Activated naive CD4-positive, alpha-beta T cell (primary cell): ENCODE measurements at places on chromosomes 7 and 10.

GRCh38 chr7:101859411-101860106, 42.1 kb downstream of the CUX1 start:
- no peak for DNase-seq

DNA sequence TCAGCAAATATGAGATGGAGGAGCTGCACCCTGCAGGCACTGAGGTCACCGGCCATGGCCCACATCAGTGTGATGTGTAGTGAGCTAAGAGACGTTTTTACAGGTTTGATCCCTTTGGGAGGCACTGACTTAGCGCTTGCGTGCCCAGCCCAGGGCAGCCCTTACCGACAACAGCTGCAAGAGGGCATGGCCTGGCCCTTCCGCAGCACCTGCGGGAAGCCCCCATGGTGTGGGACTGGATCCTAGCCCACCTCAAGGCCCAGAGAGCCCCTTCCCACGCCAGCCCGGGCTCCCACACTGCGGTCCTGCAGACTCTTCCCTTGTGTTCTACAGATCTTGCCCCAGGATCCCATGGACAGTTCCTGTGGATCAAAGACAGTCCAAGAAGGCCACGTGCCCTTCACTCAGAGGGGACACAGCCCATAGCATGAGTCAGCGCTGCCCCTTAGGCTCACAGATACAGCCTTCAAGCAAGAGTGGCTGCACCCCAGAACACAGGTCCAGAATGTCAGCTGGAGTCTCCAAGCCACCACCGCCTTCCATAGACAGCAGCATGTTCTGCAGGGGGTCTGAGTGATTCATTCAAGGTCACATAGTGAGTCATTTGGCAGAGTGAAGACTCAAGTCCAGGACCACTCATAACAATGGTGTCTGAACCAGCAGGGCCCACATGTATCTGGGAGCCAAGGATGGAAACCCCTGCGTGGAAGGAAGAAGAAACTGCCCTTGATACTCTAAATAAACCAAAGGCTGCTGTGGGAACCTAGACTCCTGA, 25.4 kb downstream of the TLL2 start:
- DNase-seq = no peak

GRCh38 chr7:18337048-18337809, 158.3 kb upstream of the HDAC9 start:
- DNase-seq = no peak

- DNase-seq = no peak
Measured at GRCh38 chr7:143256932-143257331, 6.3 kb upstream of the GSTK1 start.

- DNase-seq = no peak
Measured at GRCh38 chr10:107692072-107692471, 527.6 kb upstream of the SORCS1 start.

GRCh38 chr7:20798694-20799121, 12.0 kb upstream of the SP8 start:
- no peak for DNase-seq

- no peak for DNase-seq
Measured at GRCh38 chr10:115857856-115858255, 415.1 kb downstream of the GFRA1 start.

DNA sequence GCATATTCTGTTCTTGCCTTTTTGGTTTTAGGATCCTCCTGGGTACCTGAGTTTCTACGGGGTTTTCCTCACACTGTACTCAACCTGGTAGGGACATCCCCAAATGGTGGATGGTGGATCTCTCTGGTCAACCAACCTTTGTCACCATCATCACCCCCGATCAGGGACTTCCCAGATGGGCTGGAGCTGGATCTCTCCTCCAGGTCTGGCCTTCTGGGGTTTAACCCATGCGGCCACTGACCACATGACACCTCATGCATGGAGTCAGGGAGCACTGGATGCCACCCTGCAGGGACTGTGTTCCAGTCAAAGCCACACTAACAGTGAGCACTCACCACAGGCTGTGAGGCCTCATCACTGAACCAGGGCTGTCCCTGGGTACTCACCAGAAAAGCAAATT, 80.0 kb downstream of the CELF2 start:
- no peak for DNase-seq

DNA sequence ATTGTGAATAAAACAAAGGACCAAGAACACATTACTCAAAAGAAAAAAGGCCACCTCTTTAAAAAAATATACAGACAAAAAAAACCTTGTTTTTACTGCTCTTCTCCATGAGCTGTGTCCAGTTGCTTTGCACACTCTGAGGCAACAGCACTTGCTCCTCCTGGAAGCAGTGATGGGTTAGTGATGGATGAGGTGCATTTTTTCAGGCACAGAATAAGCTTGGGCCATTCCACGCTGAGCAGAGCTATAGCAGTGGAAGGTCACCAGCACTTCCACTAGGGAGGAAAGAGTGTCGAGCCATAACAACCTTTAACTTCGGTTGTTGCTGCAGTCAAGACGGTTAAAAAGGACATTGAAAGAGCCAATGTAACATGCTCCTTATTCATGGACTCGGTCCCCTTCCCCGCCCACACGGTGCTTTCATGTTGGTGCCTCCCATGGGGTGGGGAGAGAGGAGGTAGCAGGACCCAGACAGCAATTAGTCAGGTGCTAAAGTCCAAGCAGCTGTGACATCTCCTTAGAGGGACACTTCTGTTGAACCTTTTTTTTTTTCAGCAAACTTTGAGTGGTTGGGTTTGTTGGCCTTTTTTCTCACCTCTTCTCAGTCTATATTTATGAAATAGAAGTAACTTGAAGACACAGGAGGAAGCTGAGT, 136.5 kb upstream of the ADARB2 start:
- DNase-seq = no peak

- DNase-seq = no peak
Measured at GRCh38 chr7:21898265-21898930, 47.3 kb downstream of the CDCA7L start.

- DNase-seq = no peak
Measured at GRCh38 chr7:12111422-12112405, 99.4 kb upstream of the TMEM106B start.

DNA sequence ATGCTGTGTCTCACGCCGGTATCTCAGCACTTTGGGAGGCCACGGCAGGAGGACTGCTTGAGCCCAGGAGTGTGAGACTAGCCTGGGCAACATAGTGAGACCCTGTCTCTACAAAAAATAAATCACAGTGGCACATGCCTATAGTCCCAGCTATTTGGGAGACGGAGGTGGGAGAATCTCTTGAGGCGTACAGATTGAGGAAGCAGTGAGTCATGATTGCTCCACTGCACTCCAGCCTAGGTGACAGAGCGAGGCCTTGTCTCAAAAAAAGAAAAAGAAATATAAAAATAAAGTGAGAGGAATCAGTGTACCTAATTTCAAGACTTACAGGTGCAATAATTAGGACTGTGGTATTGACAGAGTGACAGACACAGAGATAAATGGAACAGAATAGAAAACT, 23.9 kb downstream of the SLC25A40 start:
- no peak for DNase-seq

GRCh38 chr10:23331567-23332301, 12.9 kb downstream of the C10orf67 start:
- no peak for DNase-seq

DNA sequence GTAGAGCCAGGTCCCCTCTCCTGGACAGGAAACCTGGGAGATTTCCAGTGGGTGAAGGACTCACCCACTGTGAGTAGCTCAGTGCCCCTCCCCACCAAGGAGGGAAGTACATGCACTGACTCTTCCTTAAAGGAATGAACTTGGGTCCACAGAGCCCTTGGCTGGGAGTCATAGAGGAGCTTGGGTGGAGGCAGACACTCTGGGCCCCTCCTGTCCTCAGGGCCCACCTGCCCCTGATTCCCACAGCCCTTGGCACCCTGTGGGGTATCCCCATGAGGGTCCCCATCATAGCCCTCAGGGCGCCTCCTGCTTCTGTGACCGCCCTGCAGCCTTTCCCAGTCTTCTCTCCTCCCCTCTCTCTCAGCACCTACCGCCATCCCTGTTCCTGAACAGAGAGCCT, 3.7 kb downstream of the EN2 start:
- DNase-seq = no peak

DNA sequence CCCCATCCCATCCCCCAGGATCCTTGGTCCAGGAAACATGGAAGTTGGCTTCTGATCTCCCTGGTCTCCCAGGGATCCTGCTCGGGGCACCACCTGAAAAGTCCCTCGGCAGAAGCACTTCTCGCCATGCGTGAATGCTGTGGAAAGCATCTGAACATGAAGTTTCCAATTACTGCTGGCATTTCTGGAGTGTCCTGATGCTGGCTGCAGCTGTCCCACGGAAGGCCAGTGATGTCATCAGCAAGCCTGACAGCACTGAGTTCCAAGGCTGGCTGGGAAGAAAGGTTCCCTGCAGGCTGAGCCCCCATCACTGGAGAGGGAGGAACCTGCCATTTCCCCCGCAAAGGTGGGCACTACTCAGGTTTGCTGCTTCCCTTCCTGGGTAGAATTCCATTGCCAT, 71.4 kb downstream of the KCNMA1 start:
- no peak for DNase-seq

DNA sequence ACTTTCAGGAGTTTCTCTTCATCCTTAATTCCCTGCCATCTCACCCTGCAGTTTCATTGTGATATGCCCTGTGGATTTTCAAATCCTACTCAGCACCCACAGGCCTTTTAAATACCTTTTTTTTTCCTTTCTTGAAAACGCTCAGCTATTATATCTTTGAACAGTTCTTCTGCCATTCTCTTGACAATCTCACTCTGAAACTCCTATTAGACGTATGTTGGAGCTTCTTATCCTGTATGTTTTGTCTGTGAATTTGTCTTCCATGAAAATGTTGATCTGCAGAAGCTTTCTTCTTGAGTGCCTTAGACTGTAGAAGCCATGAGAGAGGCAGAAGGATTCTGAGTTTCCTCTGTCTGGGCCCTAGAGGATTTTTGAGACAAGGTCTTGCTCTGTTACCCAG, 18.9 kb upstream of the YAE1 start:
- DNase-seq = no peak

DNA sequence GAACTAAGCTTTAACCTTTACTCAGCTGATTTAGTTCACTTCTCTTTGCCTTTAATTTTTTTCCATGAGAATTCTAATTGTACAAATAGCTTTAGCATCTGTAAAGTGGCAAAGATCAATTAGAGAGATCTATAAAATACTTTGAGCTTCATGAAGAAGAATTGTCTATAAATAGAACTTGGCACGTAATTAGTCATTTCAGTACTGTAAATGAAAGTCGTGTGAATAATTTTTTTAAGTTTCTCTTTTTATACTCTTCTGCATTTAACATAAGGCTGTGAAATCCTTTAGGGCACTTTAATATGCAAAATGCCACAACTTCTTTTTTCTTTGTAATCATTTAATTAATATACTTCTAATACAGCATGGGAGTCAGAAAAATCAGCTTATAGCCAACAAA, 177.8 kb downstream of the CSTF2T start:
- no peak for DNase-seq

DNA sequence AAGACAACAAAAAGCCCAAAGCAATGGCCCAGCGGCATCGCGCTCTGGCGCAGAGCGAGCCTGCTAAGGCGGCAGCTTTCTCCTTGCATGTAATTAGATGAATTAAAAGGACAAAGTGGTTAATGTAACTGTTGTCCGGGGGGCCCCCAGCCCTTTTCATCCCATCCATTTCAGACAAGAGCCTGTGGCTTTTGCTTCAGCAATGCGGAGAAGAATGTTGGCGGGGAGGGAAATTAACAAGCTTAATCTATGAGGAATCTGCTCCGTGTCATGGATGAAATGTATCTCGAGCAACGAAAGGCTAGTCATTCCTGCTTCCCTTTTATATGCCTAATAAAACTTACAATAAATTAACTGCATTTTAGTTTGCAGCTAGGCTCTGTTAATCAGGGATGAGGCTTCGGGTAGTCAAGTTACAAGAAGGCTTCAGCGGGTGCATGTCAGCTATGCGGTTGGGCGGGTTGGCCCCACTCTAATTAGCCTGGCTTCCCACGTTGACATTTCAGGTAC, 203.3 kb downstream of the BUB3 start:
- DNase-seq = no peak

DNA sequence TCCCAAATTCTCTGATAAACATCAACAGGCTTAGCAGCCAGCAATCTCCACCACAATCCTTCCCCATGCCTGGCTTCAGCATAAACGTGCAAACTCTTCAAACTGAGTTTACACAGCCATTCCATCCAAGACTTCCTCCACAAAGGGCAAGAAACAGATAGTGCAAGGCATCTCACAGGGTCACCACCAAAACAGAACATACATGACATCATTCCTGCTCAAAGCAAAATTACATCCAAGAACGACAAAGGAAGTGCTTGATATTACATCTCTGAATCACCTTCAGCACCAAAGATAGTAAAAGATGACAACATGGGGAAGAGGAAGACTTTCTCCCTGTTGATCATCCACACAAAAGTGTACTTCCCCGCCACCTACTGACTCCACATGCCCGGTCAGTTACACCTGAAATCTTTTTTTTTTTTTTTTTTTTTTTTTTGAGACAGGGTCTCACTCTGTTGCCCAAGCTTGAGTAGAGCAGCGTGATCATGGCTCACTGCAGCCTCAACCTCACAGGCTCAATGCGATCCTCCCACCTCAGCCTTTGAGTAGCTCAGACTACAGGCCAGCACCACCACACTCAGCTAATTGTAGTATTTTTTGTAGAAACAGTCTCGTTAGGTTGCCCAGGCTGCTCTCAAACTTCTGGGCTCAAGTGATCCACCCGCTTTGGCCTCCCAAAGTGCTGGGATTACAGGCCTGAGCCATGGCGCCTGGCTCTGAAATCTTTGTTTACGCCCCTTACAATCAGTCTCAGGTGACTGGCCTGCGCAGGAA, 127.5 kb downstream of the PARD3 start:
- DNase-seq = no peak

- DNase-seq = no peak
Measured at GRCh38 chr10:70115948-70116682, 16.5 kb downstream of the AIFM2 start.

DNA sequence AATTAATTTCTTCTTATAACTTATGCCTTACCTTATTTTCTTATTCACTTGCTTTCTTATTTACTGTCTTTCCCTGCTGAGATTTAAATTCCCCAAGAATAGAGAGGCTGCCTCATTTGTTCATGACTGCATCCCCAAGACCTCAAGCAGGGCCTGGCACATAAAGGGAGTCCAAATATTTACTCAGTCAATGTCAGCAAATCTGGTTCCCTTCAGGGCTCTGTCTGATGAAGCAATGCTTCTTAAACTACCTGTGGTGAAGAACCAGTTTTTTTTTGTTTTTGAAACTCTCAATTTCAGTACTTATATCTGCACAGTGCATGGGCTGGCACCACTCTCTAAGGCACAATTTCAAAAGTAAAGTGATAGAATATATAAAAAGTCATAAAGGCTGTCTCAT, 4.7 kb downstream of the ZNF239 start:
- DNase-seq = no peak

DNA sequence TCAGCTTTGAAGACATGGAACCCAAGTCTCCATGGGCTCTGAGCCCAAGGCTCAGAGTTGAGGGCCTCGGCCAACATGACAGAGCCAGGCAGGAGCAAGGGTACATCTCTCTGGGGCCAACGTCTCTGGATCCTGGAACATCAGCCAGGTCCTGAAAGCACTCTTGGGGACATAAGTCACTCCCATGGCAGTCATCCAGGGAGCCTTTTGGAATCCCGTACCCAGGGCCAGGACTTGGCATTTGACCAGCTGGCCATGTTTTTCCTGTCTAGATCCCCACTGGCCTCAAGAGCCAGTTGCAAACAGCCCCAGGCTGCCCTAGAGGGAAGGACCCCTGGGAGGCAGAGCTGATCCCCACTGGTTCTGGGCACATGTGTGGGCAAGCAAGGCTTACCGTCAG, 4.3 kb upstream of the CXCL12 start:
- no peak for DNase-seq

- no peak for DNase-seq
Measured at GRCh38 chr7:155466814-155467733, 9.1 kb downstream of the EN2 start.

- DNase-seq = no peak
Measured at GRCh38 chr7:29975561-29975960, 14.0 kb downstream of the SCRN1 start.

GRCh38 chr7:31882187-31882586, 188.0 kb downstream of the PDE1C start:
- no peak for DNase-seq
